HCT116 (cell line): ENCODE measurements at places on chromosomes 3 and 15.

DNA sequence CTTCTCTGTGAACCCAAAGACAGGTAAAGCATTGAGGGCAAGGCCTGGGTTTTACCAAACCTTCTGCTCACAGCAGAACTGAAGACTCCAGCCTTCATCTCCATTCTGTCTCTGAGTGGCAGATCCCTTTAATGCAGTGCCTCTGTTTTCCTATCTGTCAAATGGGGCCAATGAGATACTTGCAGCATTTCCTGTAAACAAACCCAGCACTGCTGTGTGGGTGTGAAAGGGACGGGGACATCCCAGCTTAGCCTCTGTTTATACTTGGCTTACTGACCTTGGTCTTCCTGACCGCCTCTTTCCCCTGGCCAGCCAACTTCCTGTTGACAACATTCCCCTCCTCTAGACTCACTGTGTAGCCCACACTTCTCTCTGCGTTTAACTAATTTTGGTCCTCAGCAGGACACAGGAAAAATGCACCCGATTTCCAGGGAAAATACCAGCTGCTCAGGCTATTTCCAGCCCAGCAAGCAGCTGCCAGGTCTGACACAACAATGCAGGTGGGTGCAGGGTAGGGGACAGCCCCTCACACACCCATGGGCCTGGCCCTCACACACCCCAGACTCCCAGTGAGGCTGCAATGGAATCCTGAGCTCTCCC is 105.9 kb upstream of the HERC1 start:
- no peaks in the 10 kb centered on the region for H3K36me3 ChIP-seq

DNA sequence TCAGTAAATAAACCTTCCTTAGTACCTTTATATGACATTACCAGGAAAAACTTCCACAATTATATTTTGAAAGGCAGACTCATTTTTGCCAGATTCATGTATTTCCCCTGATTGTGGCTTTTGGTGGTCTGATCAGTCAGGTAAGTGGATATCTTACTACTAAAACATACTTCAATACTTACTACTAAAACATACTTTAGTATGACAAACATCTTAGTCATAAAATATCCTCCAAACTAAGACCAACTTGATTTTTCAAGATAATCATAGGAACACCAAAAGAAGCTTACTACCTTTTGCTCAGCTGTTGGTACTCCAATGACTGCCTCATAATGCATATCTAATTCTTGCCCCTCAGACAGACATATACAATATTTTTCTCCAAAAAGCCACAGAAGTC is 9.3 kb downstream of the TJP1 start:
- DNase-seq = no peak
- H3K27me3 ChIP-seq = no peaks in the 10 kb centered on the region
- no peak overlapping the region for H3K4me3 ChIP-seq
- H3K36me3 ChIP-seq = no peaks in the 10 kb centered on the region
- H3K4me1 ChIP-seq = peaks cover 44% of the 10 kb centered on the region
- H3K27ac ChIP-seq = no peak overlapping the region

DNA sequence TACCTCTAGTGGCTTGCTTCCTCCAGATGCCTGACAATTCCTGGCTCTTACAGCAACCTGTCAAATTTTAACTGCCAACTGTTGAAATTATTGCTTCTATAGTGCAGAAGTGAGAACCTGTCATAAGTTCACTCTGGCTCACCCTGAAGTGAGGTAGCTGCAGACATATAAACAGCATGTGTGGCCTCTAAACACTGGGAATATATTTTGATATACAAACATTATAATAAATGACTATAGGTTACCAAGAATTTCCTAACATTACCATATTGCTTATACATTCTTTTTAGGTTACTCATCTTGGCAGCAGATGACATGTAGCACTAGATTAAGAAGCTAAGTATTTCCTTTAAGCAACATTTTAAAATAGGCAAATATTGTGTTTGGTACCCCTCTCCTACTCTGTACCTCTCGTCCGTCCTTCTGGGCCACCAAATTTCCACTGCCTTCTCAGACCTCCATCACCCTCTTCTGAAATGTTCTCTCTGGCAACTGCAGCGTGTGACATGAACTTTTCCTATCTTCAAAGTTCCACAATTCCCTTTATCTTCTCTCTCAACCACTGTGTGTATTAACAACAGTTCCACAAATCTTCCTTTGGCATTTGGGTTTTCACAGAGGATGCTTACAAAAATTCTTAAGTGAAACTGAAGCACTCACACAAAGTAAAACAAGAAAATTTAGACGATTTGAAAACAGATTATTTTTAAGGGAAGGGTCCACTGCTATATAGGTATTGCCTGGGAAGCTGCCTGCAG is 15.3 kb upstream of the XXYLT1 start:
- H3K36me3 ChIP-seq = peaks cover 3% of the 10 kb centered on the region; the same call in 1 of the 2 replicates
- no peak overlapping the region for H3K4me3 ChIP-seq
- no peak overlapping the region for H3K27ac ChIP-seq
- DNase-seq = no peak
- H3K27me3 ChIP-seq = no peaks in the 10 kb centered on the region

DNA sequence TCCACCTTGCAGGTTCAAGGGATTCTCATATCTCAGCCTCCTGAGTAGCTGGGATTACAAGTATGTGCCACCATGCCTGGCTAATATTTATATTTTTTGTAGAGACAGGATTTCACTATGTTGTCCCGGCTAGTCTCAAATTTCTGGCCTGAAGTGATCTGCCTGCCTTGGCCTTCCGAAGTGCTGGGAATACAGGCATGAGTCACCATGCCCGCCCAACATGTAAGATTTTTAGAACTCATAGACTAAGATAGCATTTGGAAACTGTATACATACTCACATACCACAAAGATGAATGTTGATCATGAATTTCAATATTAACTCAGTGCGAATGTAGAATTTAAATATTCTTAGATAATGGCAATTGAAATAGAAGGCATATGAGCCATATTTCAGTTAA is 718.9 kb downstream of the NLGN1 start:
- no peak overlapping the region for H3K4me3 ChIP-seq
- no peak for DNase-seq
- no peaks in the 10 kb centered on the region for H3K27me3 ChIP-seq
- H3K27ac ChIP-seq = no peak overlapping the region

- H3K4me3 ChIP-seq = peak overlapping the region; percentile 37
- H3K4me1 ChIP-seq = peaks cover 34% of the 10 kb centered on the region
- H3K27ac ChIP-seq = peak overlapping the region; percentile 35; the same call in 1 of the 2 replicates
- peak; percentile 51 for DNase-seq
- H3K27me3 ChIP-seq = no peaks in the 10 kb centered on the region
Observed at GRCh38 chr3:128787256-128788253, 61.6 kb downstream of the RAB7A start.

DNA sequence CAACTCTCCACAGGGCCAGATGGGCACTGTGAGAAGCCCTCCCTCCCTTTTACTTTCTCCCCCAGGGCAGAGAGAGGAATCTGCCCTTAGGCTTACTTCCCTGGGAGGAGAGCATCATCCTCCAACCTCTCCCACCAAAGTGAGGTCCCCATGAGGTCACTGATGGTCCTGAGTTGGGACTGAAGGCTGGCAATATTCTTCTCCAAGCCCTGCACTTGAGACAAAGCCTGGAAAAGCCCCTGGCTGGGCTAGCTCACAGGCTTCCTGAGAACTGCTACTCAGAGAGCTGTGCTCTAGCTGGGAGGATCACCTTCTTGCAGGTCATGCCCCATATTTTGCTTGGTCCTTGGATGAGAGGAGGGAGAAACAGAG is 110.0 kb upstream of the MEF2A start:
- H3K4me1 ChIP-seq = peaks cover 16% of the 10 kb centered on the region
- DNase-seq = no peak

DNA sequence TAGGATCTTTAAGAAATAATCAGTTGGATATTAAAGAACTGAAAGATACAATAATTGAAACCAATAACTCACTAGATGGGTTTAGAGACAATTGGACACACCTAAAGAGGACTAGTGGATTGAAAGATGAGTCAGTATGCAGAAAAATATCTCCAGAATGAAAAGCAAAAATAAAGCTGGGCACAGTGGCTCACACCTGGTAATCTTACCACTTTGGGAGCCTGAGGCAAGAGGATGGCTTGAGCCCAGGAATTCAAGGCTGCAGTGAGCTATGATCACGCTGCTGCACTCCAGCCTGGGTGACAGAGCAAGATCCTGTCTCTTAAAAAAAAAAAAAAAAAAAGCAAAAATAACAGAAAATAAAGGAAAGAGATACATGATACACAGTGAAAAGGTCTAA is 37.4 kb upstream of the CCDC174 start:
- H3K36me3 ChIP-seq = no peaks in the 10 kb centered on the region
- no peak overlapping the region for H3K4me3 ChIP-seq

GRCh38 chr3:122927726-122928125 is 99.8 kb downstream of the SEMA5B start:
- 0 out of 2 replicates have a peak, but pooled peaks cover 3% of the 10 kb centered on the region for H3K27me3 ChIP-seq
- no peak overlapping the region for H3K27ac ChIP-seq
- H3K4me1 ChIP-seq = no peaks in the 10 kb centered on the region
- H3K36me3 ChIP-seq = no peaks in the 10 kb centered on the region

GRCh38 chr15:40353697-40354096 is 2.9 kb downstream of the PHGR1 start:
- no peak for DNase-seq
- H3K4me3 ChIP-seq = no peak overlapping the region
- no peaks in the 10 kb centered on the region for H3K36me3 ChIP-seq
- no peak overlapping the region; the same call in 1 of the 2 replicates for H3K27ac ChIP-seq

- no peak overlapping the region for H3K27ac ChIP-seq
- H3K27me3 ChIP-seq = no peaks in the 10 kb centered on the region
- no peaks in the 10 kb centered on the region for H3K36me3 ChIP-seq
- H3K4me1 ChIP-seq = no peaks in the 10 kb centered on the region
Observed at GRCh38 chr3:7203969-7204847, 343.3 kb downstream of the GRM7 start.

- H3K27ac ChIP-seq = peak overlapping the region; percentile 48
- DNase-seq = no peak
- H3K27me3 ChIP-seq = no peaks in the 10 kb centered on the region
- no peaks in the 10 kb centered on the region for H3K36me3 ChIP-seq
Observed at GRCh38 chr15:67080900-67081431, 15.6 kb downstream of the SMAD3 start.

- no peak overlapping the region for H3K4me3 ChIP-seq
- H3K36me3 ChIP-seq = no peaks in the 10 kb centered on the region
- DNase-seq = no peak
- H3K27me3 ChIP-seq = no peaks in the 10 kb centered on the region
- H3K27ac ChIP-seq = no peak overlapping the region
Observed at GRCh38 chr3:57696801-57697321, 4.0 kb upstream of the DENND6A start.

- no peaks in the 10 kb centered on the region; the same call in 1 of the 2 replicates for H3K4me1 ChIP-seq
- H3K36me3 ChIP-seq = no peaks in the 10 kb centered on the region
- no peak overlapping the region for H3K27ac ChIP-seq
- H3K4me3 ChIP-seq = no peak overlapping the region
- no peak for DNase-seq
Observed at GRCh38 chr3:171874879-171875278, 31.7 kb downstream of the TMEM212 start.

DNA sequence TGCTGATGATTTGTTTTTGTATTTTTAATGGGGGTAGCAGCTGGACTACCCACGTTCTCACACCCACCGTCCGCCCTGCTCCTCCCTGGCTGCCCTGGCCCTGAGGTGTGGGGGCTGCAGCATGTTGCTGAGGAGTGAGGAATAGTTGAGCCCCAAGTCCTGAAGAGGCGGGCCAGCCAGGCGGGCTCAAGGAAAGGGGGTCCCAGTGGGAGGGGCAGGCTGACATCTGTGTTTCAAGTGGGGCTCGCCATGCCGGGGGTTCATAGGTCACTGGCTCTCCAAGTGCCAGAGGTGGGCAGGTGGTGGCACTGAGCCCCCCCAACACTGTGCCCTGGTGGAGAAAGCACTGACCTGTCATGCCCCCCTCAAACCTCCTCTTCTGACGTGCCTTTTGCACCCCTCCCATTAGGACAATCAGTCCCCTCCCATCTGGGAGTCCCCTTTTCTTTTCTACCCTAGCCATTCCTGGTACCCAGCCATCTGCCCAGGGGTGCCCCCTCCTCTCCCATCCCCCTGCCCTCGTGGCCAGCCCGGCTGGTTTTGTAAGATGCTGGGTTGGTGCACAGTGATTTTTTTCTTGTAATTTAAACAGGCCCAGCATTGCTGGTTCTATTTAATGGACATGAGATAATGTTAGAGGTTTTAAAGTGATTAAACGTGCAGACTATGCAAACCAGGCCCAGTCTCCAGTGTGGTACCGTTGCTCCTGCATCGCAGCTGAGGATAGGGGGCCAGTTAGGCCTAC is 1.4 kb upstream of the FES start:
- no peak overlapping the region for H3K4me3 ChIP-seq
- H3K4me1 ChIP-seq = peaks cover 3% of the 10 kb centered on the region; the same call in 1 of the 2 replicates
- no peaks in the 10 kb centered on the region for H3K27me3 ChIP-seq
- H3K27ac ChIP-seq = no peak overlapping the region

DNA sequence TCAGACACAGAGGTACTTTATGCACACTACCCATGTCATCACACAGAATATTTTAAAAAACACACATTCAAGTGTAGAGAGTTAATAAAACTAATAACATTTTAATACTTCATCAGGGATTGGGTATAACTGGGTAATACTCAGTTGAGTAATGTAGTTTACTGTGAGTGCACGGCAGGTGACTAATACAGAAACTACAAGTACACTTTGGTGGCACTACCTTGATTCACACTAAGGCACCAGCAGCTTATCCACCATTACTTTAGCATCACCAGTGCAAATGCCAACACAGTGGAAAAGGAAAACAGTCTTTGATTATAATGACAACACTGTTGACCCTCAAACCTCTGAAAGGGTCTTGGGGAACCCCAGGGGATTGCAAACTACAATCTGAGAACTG is 33.6 kb downstream of the ZNF280D start:
- no peaks in the 10 kb centered on the region for H3K27me3 ChIP-seq
- no peak overlapping the region for H3K27ac ChIP-seq
- peaks cover 3% of the 10 kb centered on the region; the same call in 1 of the 2 replicates for H3K36me3 ChIP-seq
- DNase-seq = no peak
